AG04450 (cell line): ENCODE measurements at places on chromosomes 7 and 10.

- DNase-seq: no peak
Observed at GRCh38 chr10:69180525-69181204, 631 bp downstream of the SUPV3L1 start.

DNA sequence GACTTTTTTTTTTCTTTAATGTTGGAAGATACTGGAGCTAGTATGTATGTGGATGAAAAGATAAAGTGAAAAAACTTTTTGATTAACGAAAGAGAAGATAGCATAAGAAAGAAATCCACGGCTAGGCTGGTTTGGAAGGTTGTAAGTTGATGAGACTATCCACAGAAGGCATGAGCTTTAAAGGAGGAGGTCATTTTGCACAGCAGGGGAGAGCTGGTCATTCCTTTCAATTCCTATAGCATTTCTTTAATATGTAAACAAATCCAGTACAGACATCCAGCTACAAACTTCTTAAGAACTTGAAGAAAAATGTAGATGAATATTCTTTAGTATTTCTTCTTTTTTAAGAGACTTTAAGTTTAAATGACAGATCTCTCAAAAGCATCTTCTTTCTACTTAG is 281.3 kb downstream of the CACNA2D1 start:
- DNase-seq: no peak

DNA sequence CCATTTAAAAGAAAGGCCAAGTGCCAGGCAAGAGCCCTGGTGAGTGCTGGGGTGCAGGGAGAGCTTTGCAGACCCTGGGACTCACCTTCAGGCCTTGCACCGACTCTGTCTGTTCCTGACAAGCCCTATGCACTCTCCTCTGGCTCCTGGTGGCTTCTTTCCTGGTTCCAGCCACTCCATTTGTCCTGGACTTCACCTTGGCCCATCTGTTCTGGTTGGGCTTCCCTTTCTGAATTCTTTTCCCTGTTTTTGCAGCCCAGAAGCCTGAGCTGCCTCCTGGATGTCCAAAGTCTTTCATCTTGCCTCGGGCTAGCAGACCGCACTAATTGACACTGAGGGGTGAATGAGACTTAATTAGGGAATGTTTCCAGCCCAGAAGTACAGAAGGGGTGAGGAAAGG is 60.5 kb downstream of the PYROXD2 start:
- no peak for DNase-seq

DNA sequence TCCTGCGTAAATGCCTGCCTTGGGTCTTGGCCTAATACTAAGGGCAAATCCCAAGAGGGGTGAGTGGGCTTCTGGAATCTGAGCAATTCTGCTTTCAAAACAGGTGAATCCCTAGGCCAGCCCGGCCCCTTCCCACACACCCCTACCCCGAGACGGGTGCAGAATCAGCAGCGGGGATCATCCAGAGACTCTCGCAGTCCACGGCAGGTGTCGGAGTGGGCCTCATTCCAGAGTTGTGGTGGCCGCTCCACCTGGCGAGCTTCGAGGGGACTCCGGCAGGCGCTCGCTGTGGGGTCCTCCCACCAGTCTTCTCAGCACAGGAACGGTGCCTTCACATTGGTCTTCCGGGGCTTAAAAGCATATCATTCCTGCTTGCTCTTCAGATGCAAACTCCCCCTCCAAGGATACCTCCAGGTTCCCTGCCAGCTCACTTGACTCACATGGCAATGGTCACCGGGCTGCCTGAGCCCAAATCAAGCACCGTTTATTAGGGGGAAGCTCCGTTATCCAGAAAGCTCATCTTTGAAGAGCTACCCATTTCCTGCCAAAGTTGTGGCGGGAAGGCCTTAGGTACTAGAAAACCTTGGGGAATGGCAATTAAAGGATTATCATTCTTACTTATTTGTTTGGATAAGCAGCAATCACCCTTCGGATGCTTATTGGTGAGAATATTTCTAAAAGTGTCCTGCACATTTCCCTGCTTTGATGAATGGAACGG is 67.6 kb downstream of the PRKAG2 start:
- DNase-seq: no peak

DNA sequence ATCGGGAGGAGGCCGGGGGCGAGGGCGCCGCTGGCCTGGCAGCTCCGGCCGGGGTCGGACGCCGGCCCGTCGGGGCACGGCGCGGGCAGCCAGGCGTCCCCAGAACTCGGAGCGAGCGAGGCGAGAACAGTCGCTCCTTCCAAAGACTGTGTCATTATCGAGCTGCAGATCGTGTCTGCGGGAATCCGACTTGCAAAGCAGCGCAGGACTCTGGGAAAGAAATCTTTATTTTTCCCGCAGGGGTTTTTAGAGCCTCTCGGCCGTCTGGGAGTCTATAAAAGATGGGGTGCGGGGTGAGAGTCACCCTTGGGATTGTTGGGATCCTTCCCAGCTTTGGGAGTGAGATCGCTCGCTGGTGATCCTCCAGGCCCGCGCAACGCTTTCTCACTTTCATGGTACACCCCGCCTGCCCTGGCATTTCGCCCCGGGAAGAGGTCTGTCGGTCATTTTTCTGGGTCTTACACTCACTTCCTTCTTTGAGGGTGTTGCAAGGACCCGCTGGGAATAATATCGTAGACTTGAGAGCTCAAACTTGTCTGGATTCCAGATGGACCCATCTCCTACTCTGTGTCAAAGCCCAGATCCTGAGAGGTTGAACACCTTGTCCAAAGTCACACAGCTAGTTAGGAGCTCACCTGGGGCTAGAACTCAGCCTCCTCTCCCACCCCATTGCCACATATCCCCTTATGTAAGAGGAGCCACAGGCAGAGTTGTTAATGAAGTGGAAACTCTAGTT is 1.0 kb downstream of the UBTD1 start:
- DNase-seq: no peak
